ENCODE measurements at places on chromosomes 7 and 10.

- no peak for DNase-seq
These were observed 689 bp upstream of the GTPBP4 start for GRCh38 chr10:987620-987869.

DNA sequence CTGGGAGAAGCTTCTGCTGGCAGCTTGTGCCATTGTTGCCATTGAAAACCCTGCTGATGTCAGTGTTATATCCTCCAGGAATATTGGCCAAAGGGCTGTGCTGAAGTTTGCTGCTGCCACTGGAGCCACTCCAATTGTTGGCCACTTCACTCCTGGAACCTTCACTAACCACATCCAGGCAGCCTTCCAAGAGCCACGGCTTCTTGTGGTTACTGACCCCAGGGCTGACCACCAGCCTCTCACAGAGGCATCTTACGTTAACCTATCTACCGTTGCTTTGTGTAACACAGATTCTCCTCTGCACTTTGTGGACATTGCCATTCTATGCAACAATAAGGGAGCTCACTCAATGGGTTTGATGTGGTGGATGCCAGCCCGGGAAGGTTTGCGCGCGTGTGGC lies 220.7 kb downstream of the ADK start:
- DNase-seq: no peak

DNA sequence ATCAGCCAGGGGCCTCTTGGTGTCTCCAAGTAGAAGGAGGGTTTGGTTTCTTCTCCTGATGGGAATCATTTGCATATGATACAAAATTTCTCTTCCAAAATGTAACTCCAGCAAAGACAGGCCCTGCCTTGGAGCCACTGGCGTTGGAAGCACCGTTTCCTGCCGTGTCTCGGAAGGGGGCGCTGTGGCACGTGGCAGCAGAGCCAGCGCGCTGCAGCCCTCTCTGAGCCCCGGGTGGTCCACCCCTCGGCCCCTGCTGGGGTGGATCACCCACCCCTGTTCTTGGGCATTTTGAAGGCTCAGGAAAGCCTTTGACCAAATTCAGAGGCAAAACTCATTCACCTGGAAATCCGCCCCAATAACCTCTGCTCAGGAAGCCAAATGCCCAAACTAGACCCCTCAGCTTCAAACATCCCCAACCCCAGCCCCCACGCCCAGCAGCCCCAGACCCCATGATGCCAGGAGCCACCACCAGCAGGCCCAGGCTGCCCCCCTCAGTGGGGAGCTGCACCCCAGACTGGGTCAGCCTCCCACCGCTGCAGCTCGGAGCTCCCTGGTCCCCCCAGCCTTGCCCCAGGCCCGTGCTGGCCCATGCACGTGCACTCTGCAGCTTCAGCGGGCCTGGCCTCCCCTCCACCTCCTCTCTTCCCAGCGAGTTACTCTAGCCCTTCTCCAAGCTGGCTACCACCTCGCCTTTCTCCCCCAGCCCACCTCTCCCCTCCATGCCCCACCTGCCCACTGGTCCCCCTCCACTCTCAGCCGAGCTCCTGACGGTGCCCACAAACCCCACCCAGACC lies 29.5 kb upstream of the ELFN1 start:
- no peak for DNase-seq

DNA sequence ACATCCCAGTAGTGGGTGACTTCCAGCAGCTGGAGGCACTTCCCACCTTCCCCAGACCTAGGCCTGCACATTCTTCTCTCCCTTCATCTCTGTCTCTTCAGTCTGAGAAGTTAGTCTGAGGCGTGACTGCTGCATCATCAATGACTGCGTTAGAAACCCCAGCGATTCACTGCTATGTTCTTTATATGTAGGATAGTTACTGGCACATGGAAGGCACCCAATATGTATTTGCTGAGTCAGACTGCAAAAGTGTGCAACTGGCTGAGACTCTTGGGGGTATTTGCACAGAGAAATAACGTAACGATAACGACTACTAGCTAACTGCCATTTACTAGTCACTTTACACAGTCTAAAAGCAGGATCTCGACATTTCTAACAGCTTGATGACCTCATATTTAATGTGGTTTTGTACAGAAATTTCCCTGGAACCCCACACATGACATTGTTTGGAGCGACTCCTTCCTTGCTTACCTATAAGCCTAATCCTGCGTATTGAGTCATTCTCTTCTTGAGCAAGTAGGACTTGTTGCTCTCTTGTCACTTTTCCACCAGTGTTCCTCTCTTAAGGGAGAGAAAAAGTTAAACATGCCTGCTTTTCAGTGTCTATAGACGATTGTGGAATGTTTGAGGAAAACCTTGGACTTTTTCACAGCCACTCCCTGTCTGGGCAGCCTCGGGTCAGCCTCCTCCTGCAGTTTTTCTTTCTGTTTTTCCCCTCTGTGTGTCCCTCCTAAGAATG lies 45.5 kb downstream of the THNSL1 start:
- no peak for DNase-seq

GRCh38 chr10:123325663-123326190 lies 171.5 kb downstream of the BUB3 start:
- DNase-seq: no peak

DNA sequence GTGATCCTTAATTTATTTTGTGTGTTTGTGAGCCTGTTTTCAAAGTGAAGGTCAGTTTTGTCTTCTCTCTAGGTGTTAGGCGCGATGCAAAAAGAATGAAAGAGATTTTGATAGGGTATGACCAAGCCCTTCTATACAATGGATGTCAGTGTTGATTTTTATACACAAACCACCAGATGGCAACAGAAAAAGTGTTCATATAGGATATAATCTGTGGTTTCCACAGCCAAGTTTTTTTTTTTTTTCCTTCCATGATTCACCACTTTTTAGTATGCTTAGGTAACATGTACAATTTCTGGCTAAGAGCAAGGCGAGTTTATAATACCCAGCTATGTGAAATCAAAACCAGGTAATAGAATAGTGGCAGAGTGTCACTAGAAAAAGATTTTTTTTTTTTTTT lies 8.1 kb downstream of the SDK1 start:
- no peak for DNase-seq

GRCh38 chr10:61923210-61923949 lies 21.9 kb downstream of the ARID5B start:
- no peak for DNase-seq

DNA sequence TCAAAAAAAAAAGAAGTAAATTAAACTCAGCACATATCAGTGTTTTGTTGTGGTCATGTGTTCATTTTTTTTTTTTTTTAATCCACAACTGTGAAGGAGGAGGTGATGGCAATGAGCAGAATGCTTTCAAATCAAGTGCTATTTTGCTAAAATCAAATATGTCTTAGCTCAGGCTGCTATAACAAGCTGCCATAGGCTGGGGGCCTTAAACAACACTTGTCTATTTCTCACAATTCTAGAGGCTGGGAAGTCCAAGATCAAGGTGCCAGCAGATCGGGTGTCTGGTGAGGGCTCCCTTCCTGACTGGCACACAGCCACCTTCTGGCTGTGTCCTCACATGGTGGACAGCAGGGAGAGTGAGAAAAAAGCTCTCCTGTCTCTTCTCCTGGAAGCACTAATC lies 203.9 kb downstream of the FAM107B start:
- no peak for DNase-seq

GRCh38 chr10:111200505-111201186 lies 123.8 kb downstream of the ADRA2A start:
- DNase-seq: no peak

GRCh38 chr7:1432411-1433082 lies 26.7 kb downstream of the MICALL2 start:
- no peak for DNase-seq

DNA sequence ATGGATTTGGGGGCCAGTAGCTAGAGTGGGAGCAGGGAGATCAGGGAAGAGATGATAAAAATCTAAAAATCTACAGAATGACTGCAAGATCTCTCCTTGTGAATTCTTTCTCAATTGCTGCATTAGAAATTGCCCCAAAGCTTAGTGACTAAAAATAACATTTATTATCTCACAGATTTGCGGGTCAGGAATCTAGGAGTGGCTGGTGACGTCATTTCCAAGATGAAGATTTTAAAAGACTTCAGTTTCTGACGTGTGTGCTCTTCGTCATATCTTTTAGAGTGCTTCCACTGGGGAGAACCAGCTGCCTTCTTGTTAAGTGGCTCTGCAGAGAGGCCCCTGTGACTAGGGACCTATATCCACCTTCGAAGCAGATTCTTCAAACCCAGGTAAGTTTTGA lies 112.6 kb downstream of the DGKI start:
- DNase-seq: no peak

GRCh38 chr10:6969659-6970058 lies 389.6 kb upstream of the PRKCQ start:
- DNase-seq: no peak

GRCh38 chr10:92993699-92994272 lies 66.8 kb upstream of the CYP26C1 start:
- no peak for DNase-seq

DNA sequence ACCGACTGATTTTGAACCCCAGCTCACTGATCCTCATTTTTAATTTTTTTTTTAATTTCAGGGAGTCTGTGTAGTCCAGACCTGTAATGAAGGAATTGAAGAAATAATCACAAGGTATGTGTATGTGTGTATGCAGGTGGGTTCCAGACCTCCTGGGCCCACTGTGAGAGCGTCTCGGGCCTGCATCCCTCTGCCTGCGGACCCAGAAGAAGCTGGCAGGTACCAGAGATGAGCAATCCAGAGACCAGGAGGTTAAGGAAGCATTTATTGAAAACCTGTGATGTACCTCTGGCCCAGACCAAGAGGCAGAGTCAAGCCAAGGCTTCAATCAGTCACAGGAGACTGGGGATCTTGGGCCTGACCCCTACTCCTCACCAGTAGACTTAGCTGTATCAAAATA lies 10.8 kb downstream of the SYCE1 start:
- DNase-seq: no peak

- no peak for DNase-seq
These were observed 6.7 kb downstream of the CPEB3 start for GRCh38 chr10:92284112-92284704.

- no peak for DNase-seq
These were observed 486.0 kb downstream of the TNS3 start for GRCh38 chr7:47095946-47096345.

GRCh38 chr7:98764946-98765345 lies 104.9 kb downstream of the TMEM130 start:
- no peak for DNase-seq

- DNase-seq: no peak
These were observed 41.7 kb upstream of the LOXL4 start for GRCh38 chr10:98309366-98310355.

DNA sequence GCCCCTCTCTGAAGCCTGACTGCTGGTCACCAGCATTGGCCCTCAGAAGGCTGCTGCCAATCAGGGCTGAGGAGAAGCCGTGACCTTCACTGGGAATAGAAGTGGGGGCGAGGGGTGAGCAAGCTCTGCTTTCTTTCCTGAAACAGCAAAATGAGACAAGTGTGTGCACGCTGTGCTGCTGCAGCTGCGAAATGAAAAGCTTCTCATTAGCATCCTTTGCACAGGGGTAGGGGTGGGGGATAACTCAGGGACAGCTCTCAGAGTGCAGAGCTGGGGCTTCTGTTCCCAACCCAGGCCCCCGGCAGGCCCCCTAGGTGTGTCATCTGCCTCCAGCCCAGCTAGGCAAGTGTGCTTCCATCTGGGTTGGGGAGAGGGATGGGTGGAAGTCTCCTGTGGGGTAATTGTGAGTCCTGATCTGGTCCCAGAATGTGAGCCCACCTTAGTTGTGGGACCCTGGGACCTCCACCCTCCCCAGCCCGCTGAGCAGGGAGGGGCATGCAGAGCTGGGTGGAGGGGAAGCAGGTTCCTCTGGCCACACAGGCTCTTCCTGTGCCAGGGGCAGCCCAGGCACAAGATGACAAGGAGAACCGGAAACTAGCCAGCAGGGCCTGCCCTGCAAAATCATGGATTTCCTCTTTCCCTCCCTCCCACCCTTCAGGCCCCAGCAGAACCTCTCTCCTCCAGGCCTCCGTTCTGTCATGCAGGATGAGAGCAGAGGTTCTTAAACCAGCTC lies 22.2 kb downstream of the ZNF467 start:
- DNase-seq: no peak

- DNase-seq: no peak
These were observed 675.2 kb upstream of the GALNT17 start for GRCh38 chr7:70456719-70457118.

DNA sequence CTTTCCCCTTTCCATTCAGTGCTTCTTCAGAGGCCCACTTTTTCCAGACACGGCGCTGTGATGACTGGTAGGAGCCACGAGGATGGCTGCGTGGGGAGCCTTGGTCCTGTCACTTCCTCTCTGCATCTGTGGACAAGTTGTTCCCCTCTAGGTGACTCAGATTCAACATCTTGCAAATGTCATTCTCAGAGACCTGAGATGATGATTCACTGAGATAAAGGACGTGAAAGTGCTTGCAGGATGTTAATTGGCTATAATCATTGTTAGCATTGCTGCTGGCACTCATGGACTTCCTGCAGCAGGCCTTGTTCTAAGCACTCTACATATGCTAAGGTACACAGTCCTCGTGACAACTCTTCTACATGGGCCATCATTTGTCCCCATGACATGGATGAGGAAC lies 489.8 kb upstream of the ZMIZ1 start:
- no peak for DNase-seq

GRCh38 chr7:10211016-10211415 lies 762.7 kb upstream of the PHF14 start:
- no peak for DNase-seq

DNA sequence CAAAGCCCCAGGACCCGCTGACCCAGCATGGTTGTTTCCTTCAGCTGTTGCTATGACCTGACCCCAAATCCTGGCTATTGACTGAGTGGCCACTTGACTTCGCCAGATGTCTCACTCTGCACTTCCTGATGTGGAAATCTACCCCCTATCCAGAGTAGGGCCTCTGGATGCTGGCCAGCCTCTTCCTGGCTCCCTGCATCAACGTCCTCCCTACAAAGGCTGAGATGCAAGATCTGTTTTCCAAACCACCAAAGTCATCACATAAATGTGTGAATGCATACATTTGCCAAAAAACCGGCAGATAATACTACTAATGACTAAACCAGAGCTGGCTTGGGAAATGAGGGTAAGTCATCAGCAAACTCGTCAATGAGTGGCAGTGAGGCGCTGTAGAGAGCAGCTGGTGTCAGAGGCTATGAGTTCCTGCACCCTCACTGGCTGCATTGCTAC lies 70.4 kb downstream of the PYROXD2 start:
- DNase-seq: no peak

DNA sequence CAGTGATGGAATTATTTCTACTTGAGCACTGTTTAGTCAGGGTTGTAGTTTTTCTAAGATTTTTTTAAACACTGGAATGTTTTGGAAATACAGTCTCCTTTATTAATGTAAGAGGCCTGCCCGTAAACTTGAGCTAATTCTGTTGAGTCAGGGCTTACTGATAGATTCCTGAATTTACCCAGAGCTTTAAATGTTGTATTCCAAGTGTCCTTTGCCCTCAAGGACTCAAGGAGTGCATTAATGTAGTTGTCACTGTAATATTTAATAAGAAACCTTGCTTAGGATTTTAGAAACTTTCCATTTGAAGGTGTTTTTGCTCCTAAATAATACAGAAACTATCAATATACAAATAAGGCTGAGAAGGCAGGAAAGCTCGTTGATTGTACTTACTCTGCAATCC lies 89.2 kb downstream of the MACC1 start:
- DNase-seq: no peak

- no peak for DNase-seq
These were observed 500.8 kb downstream of the AUTS2 start for GRCh38 chr7:70098905-70099672.
